ENCODE measurements at places on chromosomes 2 and 18. TPM values are rescaled to one million over a fixed set of nuclear protein-coding genes. Genes with fewer than 3 reads are reported as not detected.
A peak's percentile ranks its signal among the peaks of the same experiment; 100 is the strongest.

GRCh38 chr2:119179202-119179601 lies 20.7 kb upstream of the C1QL2 start:
- no peak for DNase-seq

DNA sequence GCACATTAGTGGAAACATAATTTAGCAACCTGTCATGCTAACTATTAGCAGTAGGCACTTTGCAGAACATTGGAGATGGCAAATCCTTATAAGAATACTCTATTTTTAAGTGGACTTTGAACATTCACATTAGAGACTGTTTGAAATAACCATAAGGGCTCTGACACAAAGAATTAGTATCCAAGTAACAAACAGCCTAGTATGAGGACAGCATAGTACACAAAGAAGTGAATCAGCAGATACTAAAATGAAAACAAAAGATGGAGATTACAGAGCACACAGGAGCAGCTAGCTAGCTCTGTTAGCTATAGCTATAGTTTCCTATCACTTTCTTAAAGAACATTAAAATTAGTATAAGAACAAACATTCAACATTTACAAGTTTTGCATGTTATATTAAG lies 256.3 kb upstream of the SPOPL start:
- DNase-seq = no peak

- no peak for DNase-seq
These were observed 102.1 kb upstream of the SIX3 start for GRCh38 chr2:44839370-44839769.

GRCh38 chr2:140502951-140503630 lies 1627.7 kb downstream of the LRP1B start:
- no peak for DNase-seq

- DNase-seq = no peak
These were observed 5.9 kb downstream of the ZNF532 start for GRCh38 chr18:58870621-58871020.

DNA sequence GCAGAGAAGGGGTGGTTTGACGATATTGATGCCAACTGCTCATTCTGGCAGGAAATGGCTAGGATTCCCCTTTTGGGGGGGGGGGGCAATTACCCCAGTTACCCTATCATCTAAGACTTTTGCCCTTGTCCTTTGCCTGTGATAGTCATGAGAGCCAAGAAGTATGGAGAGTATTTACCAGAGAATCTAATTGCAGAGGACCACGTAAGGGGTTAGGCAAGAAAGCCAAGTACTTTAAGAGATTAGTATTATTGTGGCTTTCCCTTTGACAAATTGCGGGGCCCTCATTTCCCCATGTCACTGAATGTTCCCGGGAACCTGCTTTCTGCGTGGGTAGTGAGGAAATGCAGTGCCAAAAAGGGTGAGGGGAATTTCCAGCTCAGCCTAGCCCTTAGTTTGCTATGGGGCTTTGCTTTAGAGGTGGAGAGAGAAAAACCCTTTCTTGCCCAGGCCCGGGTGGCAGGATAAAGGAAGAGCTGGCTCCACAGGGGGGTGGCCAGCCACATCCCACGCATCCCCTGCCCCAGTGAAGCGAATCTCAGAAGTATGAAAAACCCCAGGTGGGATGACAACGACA lies 1.5 kb downstream of the AQP4 start:
- no peak for DNase-seq

DNA sequence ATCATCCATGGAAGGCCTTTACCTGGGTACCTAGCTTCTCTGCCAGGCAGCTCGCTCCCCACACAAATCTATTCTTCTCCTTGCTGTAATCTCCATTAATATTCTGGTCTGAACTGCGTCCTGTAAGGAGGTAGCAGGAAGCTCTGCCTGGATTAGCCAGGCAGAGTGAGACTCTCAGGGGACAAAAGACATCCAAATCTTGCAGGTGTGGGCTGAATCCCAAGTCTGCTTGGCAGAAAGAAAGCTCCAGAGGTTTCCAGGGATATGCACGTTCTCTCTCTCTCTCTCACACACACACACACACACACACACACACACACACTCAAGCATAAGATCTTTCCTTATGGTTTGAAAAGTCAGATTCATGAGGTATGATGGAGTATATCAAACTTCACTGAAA lies 66.5 kb downstream of the THNSL2 start:
- DNase-seq = no peak

DNA sequence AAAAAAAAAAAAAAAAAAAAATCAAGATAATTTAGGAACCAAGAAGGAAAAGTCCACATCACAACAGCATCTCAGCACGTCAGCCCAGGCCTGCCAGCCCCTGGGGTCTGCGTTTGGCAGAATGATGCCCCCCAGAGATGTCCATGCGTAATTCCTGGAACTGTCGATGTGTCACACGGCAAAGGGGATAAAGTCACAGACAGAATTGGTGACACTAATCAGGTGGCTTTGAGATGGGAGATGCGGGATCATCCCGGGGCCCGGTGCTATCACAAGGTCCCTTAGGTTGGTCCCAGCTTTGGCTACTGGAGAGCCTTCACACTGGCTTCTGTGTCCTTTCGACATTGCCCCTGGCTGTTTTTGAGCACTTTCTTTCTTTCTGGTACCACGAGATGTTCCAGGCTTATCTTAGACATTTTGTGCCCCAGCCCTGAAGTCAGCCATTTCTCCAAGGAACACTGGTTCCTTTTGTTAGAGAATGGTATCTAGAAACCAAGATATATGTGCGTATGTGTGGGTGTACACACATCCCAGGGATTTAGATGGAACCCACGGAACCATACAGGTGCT lies 20.7 kb downstream of the RAMP1 start:
- peak; percentile 2 for DNase-seq

GRCh38 chr2:112782234-112782799 lies 2.0 kb downstream of the IL1A start:
- DNase-seq = no peak

DNA sequence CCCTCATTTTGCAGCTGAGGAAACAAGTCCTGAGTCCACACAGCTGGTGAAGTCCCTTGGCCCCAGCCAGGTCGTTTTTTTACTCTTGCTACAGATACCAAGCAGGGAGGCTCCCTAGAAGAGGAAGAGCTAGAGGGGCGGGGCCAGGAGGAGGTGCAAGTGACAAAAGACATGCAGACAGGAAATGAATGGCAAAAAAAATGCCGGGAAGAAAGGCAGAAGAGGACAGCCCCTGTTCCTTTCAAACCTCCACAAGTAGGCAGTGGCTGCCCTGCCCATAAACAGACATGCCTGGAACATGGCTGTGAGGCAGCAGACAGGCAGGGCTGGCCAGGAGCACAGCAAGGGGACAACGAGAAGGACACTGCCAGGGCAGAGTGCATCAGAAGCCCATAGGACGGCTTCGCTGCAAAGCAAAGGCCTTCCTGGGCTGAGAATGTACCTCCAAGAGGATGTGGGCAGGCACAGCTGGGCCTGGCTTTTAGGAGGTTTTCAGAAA lies 108.7 kb downstream of the ZBTB7C start:
- peak; percentile 41 for DNase-seq

DNA sequence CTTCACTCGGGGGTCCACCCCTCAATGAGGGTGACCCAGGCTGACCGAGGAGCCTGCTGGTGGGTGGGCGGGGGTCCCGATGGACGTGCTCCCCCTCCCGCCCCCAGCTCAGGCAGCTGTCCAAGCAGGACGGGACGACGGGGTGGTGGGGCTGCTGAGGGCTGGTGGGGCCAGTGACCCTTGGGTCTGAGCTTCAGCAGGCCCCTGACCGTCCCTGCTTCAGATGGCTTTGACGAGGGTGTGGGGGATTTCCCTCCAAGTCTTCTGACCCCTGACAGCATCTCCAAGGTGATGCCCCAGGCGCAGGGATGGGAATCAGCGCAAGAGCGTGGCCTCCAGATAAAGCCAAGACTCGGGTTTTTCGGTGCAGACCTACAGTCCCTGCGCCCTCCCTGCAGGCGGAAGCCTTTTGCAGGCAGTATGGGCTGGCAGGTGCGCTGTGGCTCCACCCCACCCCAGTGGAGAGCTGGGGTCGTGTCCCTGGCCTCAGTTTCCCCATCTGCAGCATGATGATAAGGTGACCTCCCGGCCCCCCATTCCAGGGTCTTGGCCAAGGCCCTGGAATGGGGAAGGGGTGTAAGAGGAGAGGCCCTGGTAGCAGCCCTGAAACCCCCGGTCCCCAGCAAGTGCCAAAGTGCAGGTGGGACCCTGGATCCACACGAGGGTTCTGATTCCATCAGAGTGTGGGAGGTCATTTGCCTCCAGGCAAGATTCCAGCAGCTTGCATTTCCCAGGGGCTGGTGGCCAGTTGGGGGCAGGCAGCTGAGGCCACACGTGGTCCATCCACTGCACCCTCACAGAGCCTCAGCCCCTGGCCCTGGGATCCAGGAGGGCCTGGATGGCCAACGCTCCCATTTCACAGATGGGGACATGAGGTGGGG lies 8.7 kb downstream of the CROCC2 start:
- no peak for DNase-seq

- DNase-seq = peak; percentile 20
These were observed 297.2 kb downstream of the NDUFA10 start for GRCh38 chr2:239727776-239728600.

GRCh38 chr2:228629251-228629650 lies 447.8 kb upstream of the SPHKAP start:
- no peak for DNase-seq

DNA sequence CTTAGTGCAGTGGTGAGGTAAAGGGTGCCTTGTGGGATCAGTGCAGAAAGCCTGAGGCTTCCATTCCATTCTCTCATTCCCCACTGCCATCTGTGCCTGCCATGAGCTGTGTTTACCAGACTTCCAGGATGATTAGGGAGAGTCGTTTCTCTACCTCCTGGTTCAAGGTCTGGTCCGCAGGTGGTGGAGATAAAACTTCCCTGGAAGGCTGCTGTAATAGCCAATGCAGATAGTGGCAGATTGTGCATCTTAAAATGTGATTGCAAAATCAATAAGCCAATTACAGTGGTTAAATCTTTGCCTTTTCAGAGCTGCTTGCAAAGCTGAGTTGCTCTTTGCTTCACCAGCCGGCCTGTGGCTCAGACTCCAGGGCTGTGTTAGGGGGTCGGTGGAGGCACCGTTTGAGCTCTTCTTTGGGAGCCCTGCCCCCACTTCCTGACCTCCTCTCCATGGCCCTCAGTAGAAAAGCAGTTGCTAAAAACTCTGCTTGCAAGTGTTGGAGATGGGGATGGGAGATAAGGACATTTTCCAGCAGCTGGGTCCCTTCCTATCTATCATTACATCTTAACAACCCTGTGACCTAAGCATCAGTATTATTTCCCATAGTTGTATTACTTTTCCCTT lies 95.2 kb upstream of the HS6ST1 start:
- no peak for DNase-seq

DNA sequence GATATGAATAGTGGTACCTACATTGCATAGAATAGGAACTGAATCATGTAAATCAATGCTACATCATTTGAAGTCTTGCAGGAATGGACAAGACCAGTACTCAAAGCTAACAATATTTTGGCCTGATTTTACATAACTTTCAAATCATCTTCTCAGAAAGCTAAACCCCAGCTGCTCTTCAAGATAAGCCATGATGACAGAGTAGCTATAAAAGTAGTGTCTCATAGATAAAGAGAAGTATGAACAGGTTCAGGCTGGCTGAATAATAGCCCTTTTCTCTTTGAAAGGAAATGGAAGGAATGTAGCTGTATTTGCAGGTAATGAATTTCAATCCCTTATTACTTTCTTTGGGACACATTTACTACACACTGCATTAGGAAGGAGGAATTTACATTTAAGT lies 28.2 kb downstream of the TSPYL6 start:
- no peak for DNase-seq

- DNase-seq = no peak
These were observed 140.7 kb downstream of the LDLRAD4 start for GRCh38 chr18:13359210-13359609.

DNA sequence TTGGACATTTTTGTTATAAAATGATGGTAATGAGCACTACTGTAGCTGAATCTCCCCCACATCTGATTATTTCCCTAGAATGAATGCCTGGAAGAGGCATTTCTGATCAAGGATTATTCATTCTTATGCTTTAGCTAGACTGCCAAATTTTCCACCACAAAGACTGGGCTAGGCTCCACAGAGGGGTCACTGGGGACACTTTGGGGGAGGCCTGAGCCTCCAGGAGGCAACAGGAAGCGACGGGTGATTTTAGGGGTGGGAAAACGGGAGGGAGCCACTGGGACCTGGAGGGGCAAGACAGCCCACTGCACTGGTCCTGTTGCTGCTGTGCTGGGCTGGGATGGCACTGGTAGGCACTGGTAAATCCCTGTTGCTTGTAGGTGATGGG lies 2.4 kb upstream of the ASB1 start:
- DNase-seq = no peak

GRCh38 chr2:130878316-130878715 lies 41.6 kb downstream of the ARHGEF4 start:
- no peak for DNase-seq

DNA sequence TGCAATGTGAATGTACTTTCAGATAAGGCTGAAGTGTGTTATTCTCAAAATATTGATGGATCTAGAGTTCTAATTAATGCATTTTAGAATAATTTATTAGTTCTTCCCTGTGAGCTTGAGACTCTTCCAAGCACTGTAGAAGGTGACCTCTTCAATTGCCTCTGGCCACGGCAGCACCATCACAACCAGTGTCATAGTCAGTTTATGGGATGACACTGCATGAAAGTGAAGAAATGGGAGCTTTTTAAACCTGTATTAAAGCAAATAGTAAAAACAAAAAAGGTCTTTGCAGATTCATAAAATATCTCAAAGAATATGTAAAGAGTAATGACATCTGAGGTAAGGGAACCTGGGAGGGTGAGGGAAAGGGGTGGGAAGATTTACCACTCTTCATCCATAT lies 52.0 kb downstream of the OXER1 start:
- no peak for DNase-seq

DNA sequence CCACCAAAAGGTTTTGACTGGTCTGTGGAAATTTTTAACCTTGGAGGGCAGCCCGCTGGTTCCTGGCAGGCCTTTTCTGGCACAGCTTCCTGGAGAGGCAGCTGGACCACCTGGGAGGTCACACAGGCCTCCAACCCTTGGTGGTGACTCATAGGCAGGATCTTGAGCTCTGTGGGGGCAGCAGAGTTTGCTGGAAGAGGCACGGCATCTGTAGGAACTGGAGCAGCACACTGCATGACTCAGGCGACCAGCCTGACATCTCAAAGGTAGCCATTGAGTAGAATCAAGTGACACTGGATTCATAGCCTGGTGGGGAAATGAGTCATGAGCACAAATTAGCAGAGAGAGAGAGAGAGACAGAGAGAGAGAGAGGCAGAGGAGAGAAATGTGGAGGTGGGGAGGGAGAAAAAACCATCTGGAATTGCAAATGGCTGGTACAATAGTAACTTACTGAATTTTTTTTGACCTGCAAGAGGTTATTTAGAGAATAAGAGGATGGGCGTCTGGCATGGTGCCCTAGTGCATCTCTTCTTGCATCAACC lies 57.4 kb downstream of the TRPM8 start:
- DNase-seq = no peak

ICOS gene
- 32.2 TPM for total RNA-seq

SEMA4F gene
- total RNA-seq = 11.1 TPM

TTN gene
- 11.9 TPM for total RNA-seq

FAM110C gene
- 0.68 TPM for total RNA-seq

TUBB8B gene
- not detected for total RNA-seq

ABCB11 gene
- 0.28 TPM for total RNA-seq

SERPINB2 gene
- 2.3 TPM for total RNA-seq

PLCL1 gene
- total RNA-seq = 1.3 TPM

TRABD2A gene
- total RNA-seq = 81.1 TPM

BMP10 gene
- not detected for total RNA-seq

GPBAR1 gene
- 0.71 TPM for total RNA-seq

CYS1 gene
- total RNA-seq = 0.11 TPM

FOXI3 gene
- not detected for total RNA-seq

IL1RL1 gene
- total RNA-seq = not detected

SIX3 gene
- not detected for total RNA-seq

LDLRAD4 gene
- 44.3 TPM for total RNA-seq

EPAS1 gene
- 13.1 TPM for total RNA-seq

Measured in activated naive CD8-positive, alpha-beta T cell treated with anti-CD3 and anti-CD28 coated beads, Interleukin-2, amount 10 ng/mL, durations not matched to agents 7 days and 5 days (primary cell).